ENCODE measurements at places on chromosomes 3 and 15. TPM values are rescaled to one million over a fixed set of nuclear protein-coding genes. Genes with fewer than 3 reads are reported as not detected.

IDH2 gene
- 201 TPM for total RNA-seq

APBA2 gene
- 0.77 TPM for total RNA-seq

SH3GL3 gene
- not detected for total RNA-seq

DNA sequence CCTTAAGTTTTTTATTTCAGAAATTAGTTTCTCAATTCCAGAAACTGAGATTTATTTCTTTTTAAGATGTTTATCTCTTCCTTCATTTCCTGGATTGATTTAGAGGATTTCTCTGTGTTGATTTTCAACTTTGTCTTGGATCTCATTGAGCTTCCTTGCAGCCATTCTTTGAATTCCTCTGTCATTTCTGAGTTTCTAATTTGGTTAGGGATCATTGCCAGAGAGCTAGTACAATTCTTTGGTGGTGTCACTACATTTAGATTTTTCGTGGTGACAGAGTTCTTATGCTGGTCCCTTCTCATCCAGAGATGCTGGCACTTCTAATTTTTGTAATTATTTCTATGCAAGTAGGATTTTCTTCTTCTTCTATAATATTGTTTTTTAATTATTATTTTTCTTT lies 691.1 kb upstream of the NAALADL2 start:
- H3K4me1 ChIP-seq, result no peaks in the 10 kb centered on the region
- no peak overlapping the region for H3K4me3 ChIP-seq
- no peaks in the 10 kb centered on the region for H3K36me3 ChIP-seq
- H3K27ac ChIP-seq, result no peak overlapping the region
- DNase-seq, result no peak

Measured in colonic mucosa (tissue), 4 donors.